ENCODE measurements at places on chromosomes 16 and 17. TPM values are rescaled to one million over a fixed set of nuclear protein-coding genes. Genes with fewer than 3 reads are reported as not detected.
A peak's percentile ranks its signal among the peaks of the same experiment; 100 is the strongest.

AKAP1 gene
- 12.1 TPM for total RNA-seq

ITGB4 gene
- total RNA-seq: 6.6 TPM

ENO3 gene
- total RNA-seq: 12.7 TPM

DCTN5 gene
- total RNA-seq: 110 TPM

CDRT15 gene
- total RNA-seq: not detected

JPT1 gene
- 232 TPM for total RNA-seq

ASGR1 gene
- 5.0 TPM for total RNA-seq

KRT35 gene
- total RNA-seq: not detected

DNA sequence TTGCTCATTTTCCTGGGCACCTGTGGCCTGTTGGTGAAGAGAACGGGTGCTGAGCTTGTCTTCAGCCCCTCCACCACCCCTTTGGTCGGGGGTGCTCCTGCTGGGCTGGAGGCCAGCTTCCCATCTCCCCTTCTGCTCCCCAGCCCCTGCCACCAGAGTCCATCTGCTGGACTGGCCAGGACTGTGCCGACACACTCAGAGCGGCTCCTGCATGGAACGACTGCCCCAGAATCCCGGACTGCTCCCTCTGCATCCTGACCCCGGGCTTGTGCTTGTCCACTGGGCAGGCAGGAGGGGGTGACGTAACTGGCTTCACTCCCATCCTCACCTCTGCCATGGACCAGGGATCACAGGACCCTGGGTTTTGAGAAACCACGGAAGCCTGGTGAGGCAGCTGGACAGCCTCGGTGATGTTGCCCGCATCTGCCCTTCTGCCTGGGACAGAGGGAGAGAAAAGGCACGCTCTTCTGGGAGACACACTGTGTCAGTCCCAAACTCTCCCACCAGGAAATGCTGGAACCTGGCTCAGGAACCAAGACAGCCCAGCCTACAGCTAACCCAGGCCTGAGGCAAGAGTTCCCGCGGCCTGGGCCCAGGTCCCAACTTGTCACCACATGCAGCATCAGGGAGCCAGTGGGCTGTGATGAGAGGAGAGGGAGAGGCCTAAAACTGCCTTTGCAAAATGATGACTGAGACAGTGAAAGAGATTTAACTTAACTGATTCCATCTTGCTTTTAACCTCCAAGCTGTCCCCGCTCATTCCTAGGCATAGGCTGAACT is 16.1 kb upstream of the GSDMA start:
- no peak for DNase-seq

DNA sequence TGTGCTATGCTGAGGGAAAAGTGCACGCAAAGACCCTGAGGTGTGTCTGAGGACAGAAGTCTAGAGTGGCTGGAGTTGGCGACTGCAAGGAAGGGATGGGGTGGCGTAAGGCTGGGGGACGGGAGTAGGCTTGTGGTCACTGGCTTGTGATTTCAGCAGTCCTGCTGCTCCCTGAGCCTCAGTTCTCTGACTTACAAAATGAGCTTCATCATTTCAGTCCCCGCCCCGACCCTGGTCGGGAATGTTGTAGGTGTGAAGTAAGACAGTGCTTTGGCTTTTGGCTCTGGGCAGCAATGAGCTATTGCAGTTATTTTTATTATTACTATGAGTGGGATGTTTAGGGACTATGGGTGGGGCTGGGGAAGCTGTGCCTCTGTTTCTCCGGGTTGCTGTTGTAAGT is 8.6 kb downstream of the ADGRG1 start:
- no peak for DNase-seq

DNA sequence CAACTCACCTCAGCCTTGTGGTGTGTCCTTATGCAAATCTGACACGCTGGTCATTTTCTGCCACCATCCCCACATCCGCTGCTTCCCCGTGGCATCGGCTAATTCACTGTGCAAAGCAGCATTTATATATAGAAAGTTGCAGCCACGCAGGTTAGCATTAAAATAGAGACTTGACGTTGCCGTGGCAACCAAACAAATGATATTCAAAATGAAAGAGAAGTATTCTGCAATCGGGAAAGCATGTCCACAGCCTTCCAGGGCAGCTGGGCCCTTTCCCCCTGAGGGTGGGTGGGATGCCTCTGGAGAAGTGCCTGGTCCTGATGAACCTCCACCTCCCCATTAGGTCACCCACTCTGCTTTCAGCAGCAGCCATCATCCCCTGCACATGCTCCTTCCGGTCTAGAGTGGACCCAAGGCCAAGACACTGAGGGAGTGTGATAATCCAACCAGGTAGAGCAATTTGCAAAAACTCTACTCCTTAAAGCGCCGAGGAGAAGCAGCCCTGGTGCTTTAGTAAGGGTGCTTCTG is 138.7 kb downstream of the GAS7 start:
- DNase-seq: no peak

DNA sequence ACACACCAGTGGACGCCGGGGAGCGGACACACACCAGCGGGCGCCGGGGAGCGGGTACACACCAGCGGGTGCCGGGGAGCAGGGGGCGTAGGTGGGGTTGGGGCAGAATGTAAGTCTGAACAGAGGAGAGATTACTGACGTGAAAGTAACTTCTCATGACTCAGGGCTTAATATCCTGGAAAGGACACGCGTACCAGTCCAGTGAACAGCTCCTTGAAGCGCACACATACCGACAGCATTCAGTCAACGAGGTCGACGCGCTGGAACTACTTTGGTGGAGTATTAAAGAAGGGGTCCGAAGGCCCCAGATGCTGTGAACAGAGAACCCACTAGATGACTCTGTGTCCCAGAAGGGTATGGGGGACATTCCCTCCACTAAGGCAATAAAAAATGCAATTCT is 129.6 kb downstream of the ENGASE start:
- DNase-seq: no peak

GRCh38 chr17:9971991-9972390 is 66.9 kb upstream of the RCVRN start:
- DNase-seq: no peak

DNA sequence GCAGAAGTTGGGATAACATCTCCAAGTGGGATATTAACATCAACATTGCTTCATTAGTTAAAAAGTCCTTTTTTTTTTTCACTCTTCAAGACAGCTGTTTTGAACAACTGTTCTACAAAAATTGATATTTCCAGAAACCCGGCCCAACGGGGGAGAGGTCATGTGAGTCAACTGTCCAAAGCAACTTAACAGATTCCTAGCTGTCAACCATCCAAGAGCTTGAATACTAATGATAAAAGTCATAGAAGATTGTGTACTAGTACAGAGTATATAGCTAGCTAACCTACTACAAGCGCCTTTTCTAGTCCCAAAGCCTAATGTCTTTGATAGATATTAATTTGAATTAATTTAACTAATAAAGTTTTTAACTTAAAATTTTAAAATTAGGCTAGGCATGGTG is 172.0 kb downstream of the CYB561 start:
- peak; percentile 82 for DNase-seq

GRCh38 chr16:85310868-85311585 is 198.8 kb upstream of the CIBAR2 start:
- no peak for DNase-seq

DNA sequence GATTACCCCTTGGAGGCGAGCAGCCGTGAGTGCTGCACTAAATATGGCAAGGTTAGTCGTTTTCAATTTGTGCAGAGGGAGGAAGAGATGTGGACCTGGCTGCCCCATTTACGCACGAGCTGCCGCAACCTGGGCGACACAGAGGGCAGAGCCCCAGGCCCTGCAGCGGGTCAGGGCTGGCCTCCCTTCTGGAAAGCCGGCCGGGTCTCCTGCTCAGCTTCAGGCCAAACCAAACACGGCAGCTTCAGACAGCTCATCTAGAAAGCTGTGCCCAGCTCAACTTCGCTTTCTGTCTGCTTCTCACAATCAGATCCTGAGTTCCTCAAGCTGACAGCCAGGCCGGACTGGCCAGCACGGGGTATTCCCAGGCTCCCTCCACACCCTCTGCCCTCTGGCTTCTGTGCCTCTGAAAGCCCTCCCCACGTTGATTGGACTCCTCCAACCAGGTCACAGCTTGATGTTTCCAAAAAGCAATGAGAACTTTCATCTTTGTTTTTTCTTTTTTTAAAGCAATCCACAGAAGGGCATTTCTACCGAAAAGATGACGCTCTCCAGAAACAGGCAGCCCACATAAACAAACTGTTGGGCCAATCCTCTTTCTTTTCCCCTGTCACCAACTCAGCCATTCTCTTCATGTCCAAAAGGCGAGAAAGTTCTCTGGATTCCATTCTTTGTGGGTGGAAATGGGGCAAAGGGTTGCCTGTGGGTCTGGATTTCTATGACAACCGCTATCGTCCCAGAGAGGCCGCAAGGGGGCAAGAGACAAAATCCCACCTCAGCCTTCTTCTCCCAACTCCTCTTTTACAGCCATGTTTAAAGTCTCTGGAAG is 189.0 kb downstream of the ZFHX3 start:
- peak; percentile 67 for DNase-seq

- no peak for DNase-seq
These were observed 200.1 kb upstream of the GSE1 start for GRCh38 chr16:85412911-85413520.

- peak; percentile 36 for DNase-seq
These were observed 92.8 kb downstream of the IRX3 start for GRCh38 chr16:54193665-54194333.

DNA sequence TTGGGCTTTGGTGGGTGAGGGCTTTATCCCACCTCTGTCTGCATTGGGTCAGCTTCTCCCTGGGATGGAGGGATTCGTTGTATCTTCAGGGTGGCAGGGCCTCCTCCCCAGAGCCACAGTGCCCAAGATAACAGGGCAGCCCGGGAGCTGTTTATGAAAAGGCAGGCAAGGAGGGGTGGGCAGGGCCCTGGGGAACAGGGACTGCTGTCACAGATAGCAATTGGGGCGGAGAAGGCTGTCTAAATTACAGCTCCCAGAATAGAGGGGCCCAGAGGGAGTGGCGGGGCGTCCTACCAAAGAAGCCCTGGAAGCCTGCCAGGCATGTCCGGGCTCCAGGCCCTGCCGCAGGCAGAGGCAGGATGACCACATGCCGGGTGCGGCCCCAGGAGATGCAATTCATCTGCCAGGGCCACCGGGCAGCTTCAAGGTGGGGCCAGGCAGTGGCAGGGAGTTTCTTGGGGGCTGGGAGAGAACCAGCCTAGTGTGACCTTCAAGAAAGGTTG is 18.8 kb upstream of the PHOSPHO1 start:
- no peak for DNase-seq

GRCh38 chr16:68073902-68074760 is 11.0 kb upstream of the NFATC3 start:
- no peak for DNase-seq

DNA sequence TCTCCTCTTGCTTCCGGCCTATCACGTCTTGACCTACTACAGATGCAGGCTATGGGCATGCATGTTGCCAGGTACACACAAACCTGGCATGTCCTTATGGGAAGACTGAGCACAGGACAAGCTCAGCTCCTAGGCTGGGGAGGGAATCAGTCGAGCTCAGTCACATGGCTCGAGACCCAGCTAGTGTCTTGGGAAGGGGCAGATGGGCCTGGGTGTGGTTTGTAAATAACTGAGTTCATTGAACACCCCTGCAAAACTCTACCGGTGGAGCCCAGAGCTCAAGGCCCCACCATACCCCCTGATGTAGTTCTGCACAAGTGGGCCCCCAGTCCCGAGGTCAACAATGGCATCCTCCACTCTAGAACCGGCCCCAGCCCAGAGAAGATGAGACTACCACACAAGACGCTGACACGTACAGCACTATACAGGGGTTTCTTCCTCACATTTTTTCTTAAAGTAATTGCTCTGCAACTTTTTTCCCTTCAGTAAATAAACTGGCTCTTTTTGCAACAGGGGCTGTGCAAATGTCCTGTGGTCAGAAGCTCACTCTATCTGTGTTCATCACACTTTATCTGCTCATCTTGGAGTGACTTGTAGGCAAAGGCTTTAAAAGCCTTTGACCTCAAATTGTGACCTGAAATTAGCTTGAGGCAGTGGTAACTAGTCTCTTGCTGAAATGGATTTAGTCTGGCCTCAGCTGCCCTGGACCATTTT is 22.9 kb downstream of the ZNHIT3 start:
- no peak for DNase-seq

DNA sequence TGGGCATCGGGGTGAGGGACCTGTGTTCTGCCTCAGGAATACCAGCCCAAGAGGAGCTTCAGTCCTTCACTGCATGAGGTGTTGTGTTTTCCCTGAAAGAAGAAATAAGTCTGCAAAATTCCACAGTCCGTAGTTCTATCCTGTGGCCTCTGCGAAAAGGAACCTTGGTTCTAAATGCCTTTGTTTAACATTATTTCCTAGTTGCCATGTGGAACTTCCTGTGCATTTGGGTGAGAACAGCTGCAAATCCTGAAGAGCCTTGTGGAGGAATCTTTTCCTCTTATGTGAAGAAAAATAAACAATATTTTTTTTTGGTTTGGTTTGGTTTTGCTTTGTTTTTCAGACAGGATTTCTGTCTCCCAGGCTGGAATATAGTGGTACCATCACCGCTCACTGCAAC is 9.8 kb downstream of the PSKH1 start:
- no peak for DNase-seq

GRCh38 chr17:50314456-50315011 is 31.4 kb upstream of the XYLT2 start:
- no peak for DNase-seq

DNA sequence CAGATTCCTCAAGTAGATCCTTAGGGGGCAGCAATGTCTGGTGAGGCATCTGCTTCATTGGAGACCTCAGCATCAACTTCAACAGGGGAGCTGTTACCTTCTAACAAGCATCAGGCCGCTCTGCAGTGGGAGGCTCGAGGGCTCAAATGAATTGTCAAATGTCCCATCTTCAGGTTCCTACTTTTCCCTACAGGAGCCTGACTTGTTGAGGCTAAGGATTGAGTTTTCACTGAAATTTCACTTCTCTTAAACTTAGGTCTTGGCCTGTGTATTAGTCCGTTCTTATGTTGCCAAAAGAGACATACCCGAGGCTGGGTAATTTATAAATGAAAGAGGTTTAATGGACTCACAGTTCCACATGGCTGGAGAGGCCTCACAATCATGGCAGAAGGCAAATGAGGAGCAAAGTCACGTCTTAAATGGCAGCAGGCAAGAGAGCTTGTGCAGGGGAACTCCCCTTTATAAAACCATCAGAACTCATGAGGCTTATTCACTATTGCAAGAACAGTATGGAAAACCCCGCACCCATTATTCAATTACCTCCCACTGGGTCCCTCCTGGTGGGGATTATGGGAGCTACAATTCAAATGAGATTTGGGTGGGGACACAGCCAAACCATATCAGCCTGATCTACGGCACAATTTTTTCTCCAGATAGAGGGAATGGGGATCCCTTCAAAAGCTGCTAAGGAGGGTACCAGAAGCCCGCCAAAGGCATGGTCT is 5.1 kb upstream of the CD300LD start:
- DNase-seq: no peak

GRCh38 chr17:57676543-57676942 is 68.6 kb downstream of the CCDC182 start:
- DNase-seq: no peak

DNA sequence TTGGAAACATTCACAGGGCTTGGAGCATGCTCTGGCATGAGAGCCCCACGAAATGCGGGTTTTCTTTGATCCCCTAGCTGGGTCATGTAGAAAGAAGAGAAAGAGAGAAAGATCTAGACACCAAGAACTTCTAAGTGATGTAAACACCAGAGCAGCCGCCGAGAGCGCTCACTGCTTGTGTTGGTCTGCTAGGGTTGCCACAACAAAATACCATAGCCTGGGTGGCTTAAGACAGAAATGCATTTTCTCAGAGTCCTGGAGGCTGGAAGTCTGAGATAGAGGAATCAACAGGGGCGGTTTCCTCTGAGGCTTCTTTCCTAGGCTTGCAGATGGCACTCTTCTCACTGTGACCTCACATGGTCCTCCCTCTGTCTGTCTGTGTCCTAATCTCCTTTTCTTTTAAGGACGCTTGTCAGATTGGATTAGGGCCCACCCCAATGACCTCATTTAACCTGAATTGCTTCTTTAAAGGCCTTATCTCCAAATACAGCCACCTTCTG is 139.5 kb downstream of the CYLD start:
- no peak for DNase-seq

GRCh38 chr16:1211451-1212268 is 13.4 kb downstream of the TPSG1 start:
- no peak for DNase-seq

Data from astrocyte (in vitro differentiated cells and primary cell).